Aorta (tissue), 5 donors: ENCODE measurements at places on chromosomes 5 and 9. TPM values are rescaled to one million over a fixed set of nuclear protein-coding genes. Genes with fewer than 3 reads are reported as not detected.

Gene MEIKIN
- total RNA-seq: 1.2 TPM

Gene ERAP2
- total RNA-seq: 10.8 TPM

Gene PCDHA9
- total RNA-seq: 0.13 TPM

GRCh38 chr5:149370878-149371277, 8.2 kb downstream of the IL17B start:
- H3K36me3 ChIP-seq: no peaks in the 10 kb centered on the region
- no peak overlapping the region for H3K4me3 ChIP-seq
- H3K27ac ChIP-seq: peak overlapping the region; percentile 80
- no peaks in the 10 kb centered on the region for H3K27me3 ChIP-seq
- H3K4me1 ChIP-seq: peaks cover 3% of the 10 kb centered on the region
- no peak for DNase-seq

DNA sequence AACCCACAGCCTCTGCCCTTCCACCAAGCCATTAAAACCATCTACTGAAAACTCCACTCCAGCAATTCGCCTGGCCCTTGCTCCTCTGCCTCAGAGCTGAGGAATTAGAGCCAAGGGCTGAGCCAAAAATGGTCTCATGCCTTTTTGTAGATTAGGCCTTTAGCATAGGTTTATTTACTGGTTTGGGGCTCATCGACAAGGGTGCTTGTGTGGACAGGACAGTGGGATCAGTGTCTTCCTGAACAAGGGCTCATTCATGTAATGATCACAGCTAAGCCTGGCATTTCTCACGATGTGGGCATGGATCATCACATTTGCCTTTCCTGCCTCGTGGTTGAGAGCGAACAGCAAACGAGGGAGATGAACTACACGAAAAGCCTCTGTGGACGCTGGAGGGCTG, 59.2 kb upstream of the PHF24 start:
- DNase-seq: no peak
- no peak overlapping the region for H3K4me3 ChIP-seq
- H3K4me1 ChIP-seq: no peaks in the 10 kb centered on the region
- H3K27me3 ChIP-seq: peaks cover 2% of the 10 kb centered on the region

DNA sequence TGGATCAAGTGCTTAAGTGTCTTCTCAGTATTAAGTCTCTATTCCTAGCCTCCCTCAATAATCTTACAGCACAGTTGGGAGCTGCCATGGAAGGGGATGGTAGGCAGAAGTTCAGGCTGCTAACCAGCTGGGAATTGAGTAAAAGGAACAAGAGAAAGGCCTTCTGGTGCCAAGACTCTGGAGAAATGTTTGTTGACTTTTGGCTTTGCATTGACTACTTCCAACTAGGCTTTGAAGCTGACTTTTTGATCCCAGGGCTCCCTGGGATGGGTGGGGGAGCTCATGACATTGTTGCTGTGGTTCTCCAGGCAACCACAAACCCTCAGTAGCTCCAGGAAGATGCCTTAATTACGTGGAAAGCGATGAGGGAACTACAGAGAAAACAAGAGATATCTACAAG, 85.2 kb upstream of the HTR4 start:
- DNase-seq: no peak
- H3K4me1 ChIP-seq: peaks cover 3% of the 10 kb centered on the region
- no peaks in the 10 kb centered on the region for H3K27me3 ChIP-seq
- H3K36me3 ChIP-seq: no peaks in the 10 kb centered on the region
- no peak overlapping the region for H3K27ac ChIP-seq
